ENCODE measurements at places on chromosomes 5 and 9. TPM values are rescaled to one million over a fixed set of nuclear protein-coding genes. Genes with fewer than 3 reads are reported as not detected.

DNA sequence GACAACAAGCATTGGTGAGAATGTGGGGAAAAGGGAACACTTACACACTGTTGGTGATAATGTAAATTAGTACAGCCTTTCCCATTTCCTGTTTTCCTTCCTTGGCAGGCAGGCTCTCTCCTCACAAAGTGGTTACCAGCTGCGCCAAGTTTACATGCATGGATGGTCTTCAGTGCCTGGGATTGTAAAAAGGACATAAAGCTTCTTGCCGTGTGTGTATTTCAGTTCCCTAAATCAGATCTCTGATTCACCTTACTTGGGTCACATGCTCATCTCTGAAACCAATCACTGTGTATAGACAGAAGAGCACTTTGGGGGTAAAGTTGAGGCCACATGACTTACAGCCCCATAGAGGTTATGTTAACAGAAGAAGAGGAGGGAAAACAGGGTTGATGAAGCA is 92.8 kb downstream of the CAVIN4 start:
- no peak for DNase-seq

DNA sequence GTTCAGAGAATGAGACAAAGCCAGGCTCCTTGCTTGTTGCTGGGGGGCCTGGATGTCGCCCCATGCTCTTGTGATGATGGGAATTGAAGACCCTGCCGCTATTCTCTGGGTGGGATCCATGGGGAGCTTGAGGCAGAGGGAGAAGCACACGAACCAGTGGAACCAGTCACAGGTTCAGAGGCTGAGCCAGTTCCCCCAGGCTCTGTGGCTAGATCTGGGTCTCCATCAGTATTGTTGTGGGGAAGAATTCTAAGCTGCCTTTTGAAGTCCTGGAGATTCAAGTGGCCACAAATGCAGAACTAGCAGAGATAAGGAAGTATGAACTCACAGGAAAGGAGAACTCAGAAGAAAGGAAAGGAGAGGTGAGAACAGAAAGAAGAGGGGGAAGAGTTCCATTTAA is 219.4 kb downstream of the MSX2 start:
- DNase-seq, result no peak

- peak; percentile 70 for DNase-seq
Observed at GRCh38 chr5:172640822-172641358, at the start of gene NEURL1B. NEURL1B (plus strand) TSS chr5:172641263; CDS start chr5:172641407, 144 bp downstream.

DNA sequence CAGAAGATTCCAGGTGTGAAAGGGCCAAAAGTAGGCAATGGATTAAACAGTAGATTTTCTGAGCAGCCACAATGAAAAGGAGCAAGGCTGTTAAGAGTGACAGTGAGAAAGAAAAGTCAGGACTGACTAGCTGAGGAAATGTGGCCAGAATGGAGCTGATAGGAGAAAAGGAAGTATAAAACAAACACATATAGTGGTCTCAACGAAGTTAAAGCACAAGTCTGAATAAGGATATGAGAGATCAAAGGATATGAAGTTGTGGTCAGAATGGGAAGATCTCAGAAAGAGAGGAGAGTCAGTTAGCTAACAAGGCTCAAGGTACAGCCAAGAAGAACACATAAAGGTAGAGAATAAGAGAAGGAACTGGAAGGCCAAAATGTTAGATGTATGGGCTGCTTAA is 39.9 kb downstream of the FNIP1 start:
- DNase-seq, result no peak

GRCh38 chr5:57442080-57442839 is 40.4 kb downstream of the ACTBL2 start:
- peak; percentile 96 for DNase-seq

DNA sequence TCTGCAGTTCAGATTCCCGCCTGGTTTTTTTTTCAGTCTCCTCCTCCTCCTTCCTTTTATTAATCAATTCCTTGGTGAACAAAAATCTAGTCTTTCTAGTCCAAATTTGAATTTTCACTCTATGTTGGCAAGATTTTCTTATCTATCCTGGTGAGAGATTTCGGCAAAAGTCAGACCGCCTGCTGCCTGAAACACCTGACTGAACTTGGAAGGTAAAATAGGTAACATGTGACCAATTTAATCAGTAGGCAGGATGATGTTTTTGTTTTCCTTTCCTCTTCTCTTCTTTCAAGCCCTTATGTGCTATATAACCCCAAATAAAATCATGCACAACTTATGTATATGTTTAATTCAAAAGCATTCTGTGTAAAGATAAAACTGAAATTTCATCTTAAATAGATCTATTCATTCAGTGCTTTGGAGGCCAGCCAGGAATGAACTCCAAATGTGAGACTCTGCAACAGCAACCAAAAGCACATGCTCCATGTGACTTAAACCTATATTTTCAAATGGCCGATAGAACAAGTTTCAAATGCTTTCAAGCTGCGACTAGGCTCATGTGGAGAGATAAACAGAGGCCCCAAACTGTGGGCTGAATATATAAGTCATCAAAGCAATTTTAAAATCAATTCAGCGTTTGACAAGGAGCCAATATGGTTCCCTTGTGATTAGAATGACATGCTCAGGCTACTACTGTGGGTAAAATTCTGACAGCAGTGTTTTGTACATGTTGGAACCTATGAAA is 100.4 kb upstream of the SEMA6A start:
- DNase-seq, result no peak

DNA sequence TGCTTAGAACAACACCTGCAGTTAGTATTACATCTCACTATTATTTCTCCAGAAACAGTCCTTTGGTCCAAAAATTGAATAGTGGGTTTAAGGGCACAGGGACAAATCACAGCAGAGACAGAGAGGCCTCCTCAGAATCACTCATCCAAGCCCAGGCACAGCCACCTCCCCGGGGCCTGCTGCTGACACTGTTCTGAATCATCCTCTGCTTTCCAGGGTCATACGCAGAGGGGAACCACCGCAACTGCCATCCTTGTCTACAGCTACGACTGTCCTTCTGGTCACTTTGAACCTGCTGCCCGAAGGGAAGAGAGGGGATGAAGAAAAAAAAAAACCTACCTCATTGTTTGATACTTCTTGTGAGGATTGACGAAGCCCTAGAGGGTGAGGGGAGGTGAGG is 35.3 kb upstream of the MAN2A1 start:
- peak; percentile 69 for DNase-seq

GRCh38 chr5:141733198-141733597 is 51.2 kb upstream of the ARAP3 start:
- DNase-seq, result no peak

DNA sequence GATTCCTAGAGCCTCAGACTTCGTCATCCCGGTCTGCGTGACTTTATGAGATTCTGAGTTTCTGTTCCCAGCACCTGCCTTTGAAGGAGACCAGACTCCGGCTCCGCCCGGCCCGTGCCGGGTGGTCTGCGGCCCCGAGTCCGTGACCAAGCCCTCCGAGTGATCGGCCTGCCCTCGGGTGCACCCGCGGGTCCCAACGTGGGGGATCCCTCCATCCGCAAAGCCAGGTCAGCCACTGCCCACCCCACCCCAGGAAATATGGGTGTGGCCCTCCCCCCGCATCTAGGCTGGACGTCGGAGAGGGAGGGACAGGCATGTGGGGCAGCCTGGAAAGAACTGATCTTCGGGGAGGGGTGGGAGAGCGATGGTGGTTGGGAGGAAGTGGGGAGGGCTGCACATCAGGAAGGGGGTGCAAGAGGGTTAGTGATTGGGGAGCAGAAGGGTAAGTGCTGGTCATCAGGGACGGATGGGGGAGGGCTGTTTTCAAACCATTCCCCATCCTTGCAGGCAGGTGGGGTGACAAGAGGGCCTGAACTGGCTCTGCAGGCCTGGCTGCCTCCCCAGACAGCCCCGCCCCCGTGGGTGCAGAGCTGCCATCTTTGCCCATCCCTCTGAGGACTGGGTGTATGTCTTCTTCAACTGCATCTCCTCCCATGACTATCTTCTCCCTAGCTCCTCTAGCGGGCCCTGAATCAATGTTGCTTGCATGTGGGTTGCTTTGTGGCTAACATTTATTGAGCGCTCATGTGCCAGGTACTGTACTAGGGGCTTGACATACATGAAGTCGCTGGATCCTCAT is 747 bp downstream of the LRSAM1 start:
- peak; percentile 81 for DNase-seq

- DNase-seq, result no peak
Observed at GRCh38 chr9:1414711-1415131, 364.6 kb downstream of the DMRT2 start.

- no peak for DNase-seq
Observed at GRCh38 chr5:150461231-150461630, 11.7 kb upstream of the RPS14 start.

GRCh38 chr9:34216325-34216724 is 37.5 kb downstream of the UBAP1 start:
- no peak for DNase-seq

GRCh38 chr9:8718121-8718725 is 918.6 kb upstream of the DMAC1 start:
- peak; percentile 1 for DNase-seq

- DNase-seq, result no peak
Observed at GRCh38 chr5:664343-664993, 28.7 kb downstream of the TPPP start.

- DNase-seq, result no peak
Observed at GRCh38 chr5:36654564-36654963, 48.2 kb downstream of the SLC1A3 start.

GRCh38 chr5:107551088-107551487 is 119.6 kb downstream of the EFNA5 start:
- no peak for DNase-seq

DNA sequence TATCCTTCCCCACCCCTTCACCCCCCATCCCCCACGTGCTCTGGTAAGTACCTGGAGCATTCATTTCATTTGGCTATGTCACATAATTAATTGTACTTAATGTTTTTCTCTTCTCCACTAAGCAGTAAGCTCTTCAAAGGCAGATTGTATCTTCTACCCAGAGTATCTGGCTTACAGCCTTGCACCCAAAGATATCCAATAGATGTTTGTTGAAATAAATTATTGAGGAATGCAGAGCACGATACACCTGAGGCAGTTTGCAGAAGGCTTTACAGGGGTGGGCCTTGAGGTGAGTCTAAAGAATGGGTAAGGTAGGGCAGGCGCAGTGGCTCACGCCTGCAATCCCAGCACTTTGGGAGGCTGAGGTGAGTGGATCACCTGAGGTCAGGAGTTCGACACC is 2.5 kb upstream of the SOWAHA start:
- DNase-seq, result no peak

DNA sequence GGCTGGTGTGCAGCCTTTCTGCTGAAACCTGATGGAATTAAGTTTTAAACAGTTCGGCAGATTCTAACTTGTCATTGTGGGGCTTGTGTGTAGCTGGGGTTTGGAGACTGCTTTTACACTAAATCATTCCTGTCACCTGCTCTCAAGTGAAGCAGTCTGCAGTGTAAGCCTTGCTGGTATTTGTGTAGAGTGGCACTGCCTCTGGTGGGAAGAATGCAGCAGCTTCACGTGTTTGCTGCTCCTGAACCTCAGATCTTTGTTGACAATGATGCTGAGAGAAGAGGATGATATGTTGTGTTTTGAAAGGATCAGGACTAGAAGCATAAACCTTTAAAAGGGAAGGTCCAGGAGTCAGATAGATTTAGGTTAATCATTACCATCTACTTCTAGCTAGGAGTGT is 88.1 kb downstream of the KDM4C start:
- DNase-seq, result peak; percentile 5

DNA sequence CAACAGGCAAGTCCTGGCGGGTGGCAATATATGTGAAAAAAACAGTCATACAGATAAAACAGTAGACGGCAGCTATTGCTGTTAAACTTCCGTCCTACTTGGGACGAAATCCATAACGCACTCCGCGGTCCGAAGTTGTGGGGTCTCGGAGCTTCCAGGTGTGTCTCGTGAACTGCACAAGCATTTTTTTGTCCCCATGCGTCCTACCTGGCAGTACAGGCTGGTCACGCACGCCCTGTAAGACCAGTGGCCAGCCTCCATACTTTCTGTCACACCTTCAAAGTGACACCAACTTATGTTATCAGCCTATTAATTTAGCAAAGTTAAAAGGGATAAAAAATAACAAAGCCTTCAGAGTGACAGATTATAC is 51.3 kb downstream of the TGFBI start:
- DNase-seq, result no peak

DNA sequence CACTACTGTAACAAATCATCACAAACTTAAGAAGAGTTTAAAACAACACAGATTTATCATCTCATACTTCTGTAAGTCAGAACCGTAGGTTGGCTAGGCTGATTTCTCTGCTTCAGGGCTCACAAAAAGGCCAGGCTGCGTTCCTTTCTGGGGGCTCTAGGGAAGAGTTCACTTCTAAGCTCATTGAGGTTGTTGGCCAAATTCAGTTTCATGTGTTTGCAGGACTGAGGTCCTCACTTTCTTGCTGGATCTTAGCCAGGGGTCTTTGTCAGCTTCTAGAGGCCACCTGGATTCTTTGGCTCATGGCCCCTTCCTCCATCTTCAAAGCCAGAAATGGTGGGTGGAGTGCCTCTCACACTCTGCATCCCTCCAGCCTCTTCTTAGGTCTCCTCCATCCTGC is 76.0 kb downstream of the ACTBL2 start:
- DNase-seq, result no peak

ACTBL2 gene
- polyA plus RNA-seq, result 0.34 TPM

SLC36A3 gene
- polyA plus RNA-seq, result not detected

COL23A1 gene
- not detected for polyA plus RNA-seq

FAM174A gene
- polyA plus RNA-seq, result 26.1 TPM

IL3 gene
- polyA plus RNA-seq, result not detected

OTP gene
- polyA plus RNA-seq, result not detected

AOPEP gene
- polyA plus RNA-seq, result 120 TPM

DNAH5 gene
- polyA plus RNA-seq, result 1.5 TPM

KLHL9 gene
- polyA plus RNA-seq, result 28.8 TPM

IFNK gene
- polyA plus RNA-seq, result not detected

BTNL3 gene
- polyA plus RNA-seq, result not detected

SNCAIP gene
- 1.5 TPM for polyA plus RNA-seq

PCDHGC4 gene
- polyA plus RNA-seq, result 0.11 TPM

HSD17B3 gene
- polyA plus RNA-seq, result not detected
